Activated gamma-delta T cell (primary cell): ENCODE measurements at places on chromosomes 1 and 21.
A peak's percentile ranks its signal among the peaks of the same experiment; 100 is the strongest.

DNA sequence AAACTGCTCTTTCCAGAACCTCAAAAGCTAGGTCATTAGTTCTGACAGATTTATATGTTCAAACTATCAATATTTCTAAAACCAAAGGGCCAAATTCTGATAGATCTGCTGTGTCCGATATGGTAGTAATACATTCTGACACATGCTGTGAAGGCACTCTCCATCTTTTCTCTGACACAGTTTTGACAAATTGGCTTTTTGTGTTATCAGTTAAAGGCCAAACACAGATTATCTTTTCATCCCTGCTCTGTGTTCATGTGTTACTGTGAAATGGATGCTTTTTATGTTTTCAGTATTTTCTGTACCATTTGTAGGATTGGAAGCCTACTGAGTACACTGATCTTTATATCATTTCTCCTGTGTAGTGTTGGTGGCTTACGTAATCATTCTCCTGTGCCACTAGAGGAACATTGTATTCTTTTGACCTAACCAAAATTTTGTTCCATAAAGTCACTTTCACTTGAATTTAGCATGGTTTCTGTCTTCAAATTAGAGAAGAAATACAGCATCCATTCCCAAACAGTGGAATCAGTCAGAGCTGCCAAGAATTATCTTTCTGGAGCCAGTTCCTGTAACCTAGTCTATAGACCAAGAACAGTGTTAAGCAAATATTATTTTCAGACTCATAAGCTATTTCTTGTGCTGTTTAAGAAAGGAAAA lies 137.2 kb downstream of the ADGRL2 start:
- no peak for DNase-seq

GRCh38 chr1:108080448-108080847 lies 115.5 kb upstream of the VAV3 start:
- DNase-seq: no peak

- no peak for DNase-seq
Observed at GRCh38 chr1:80540149-80540548, 1260.6 kb upstream of the ADGRL2 start.

DNA sequence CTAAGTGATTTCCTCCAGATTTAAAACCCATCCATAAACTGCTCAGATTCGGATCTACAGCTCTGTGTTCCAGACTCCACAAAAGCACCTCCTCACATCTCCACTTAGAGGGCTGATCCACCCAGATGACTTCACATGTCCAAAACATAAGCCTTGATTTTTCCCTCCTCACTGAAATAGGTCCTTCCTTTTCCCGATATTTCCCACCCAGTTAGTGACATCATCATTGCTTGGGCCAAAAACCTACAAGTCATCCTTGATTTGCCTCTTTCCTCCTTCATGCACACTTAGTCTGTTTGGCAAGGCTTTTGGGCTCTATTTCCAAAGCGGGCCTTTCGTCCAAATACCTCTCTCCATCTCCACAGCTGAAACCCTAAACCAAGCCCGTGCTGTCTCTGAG lies 32.3 kb downstream of the CCDC185 start:
- DNase-seq: no peak

DNA sequence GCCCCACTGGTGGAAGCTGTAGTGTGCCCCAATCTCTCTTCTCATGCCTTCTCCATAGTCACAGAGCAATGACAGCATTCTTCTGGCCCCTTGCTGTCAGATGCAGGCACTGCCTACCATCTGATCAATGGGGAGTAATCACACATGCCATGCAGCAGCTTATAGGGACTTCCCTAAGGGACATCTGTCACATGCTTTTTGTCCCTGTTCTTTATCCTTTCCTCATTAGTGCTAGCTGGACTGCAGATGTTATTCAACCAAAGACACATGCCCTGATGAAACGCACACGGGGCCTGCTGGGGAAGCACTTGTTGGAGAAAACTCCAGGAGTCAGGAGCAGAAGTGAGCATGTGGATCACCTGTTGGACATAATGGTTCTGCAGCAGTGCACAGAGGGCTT lies 108.7 kb downstream of the KCNJ15 start:
- no peak for DNase-seq

DNA sequence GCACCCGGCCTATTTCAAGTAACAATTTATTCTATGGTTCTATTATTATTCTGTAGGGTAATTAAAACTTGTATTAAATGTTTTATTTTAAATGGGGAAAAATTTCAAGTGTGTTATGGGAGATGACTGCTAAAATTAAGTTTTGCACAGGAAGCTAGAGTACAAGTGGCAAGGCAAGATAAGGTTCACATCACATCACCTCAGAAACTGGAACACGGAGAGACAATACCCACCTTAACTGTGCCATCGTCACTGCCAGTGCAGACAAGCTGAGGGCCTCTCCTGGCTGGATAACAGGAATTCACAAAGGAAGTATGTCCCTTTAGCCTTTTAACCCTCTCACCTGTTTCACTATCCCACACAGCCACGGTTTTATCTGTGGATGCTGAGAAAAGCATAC lies 7.6 kb downstream of the SNRNP40 start:
- no peak for DNase-seq

DNA sequence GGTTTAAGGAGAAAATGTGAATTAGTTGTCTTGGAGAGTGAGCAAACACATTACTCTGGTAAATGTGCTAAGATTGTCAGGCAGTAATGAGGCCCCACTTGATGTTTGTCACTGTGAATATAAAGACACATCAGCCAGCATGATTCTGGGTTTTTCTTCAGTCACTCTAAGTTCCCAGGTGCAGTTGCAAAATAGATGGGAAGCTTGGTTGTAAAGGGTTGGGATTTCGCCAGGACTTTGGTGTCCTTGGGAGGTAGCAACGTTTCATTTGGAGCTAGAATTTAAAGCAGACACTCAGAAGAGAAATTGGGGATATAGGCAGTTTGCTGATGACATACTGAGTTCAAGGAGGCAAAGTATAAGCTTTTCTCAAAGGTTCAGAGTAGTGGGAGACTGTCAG lies 154.3 kb downstream of the MAST2 start:
- no peak for DNase-seq

- no peak for DNase-seq
Observed at GRCh38 chr1:30618335-30618747, 105.0 kb downstream of the MATN1 start.

GRCh38 chr1:109726728-109727373 lies 14.0 kb downstream of the GSTM3 start:
- no peak for DNase-seq

DNA sequence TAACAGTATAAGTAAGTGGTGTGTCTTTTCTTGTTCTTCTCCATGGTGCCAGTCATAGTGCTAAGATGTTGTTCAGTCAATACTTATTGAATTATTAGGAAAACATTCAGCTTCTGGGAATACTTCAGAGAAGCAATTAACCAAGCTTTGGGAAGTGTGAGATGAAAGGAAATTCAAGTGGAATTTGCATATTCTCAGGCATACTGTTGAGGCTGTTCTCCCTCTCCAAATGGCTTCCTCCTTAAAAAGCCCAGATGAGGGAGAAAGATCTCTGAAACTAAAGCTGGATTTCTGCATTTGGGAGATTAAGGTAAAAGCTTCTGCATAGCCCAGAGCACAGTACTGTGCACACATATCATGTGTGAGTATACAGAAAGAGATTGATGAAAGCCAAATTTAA lies 73.4 kb downstream of the MACF1 start:
- DNase-seq: no peak

DNA sequence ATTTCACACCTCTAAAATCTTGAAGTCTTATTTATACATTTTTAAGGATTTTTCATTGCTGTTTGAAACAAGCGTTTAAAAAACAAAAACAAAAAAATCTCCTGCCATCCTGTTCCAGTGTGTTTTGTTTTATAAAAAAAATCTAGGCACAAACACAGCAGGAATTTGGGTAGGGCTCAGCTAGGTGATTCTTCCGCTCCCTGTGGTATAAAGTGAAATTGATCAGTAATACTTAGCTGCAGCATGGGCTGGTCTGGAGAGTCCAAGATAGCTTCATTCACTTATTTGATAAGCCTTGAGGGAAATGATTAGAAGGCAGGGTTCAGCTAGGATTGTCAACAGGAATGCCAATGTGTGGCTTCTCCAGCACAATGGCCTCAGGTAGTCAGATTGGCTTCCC lies 25.7 kb downstream of the ATF3 start:
- DNase-seq: no peak

- no peak for DNase-seq
Observed at GRCh38 chr1:176517484-176517883, 54.5 kb downstream of the PAPPA2 start.

- DNase-seq: no peak
Observed at GRCh38 chr1:21290546-21290944, 282 bp upstream of the ECE1 start.

GRCh38 chr1:226691247-226691646 lies 47.8 kb downstream of the ITPKB start:
- DNase-seq: peak; percentile 21

GRCh38 chr1:52836035-52836434 lies 6.5 kb upstream of the ZYG11A start:
- no peak for DNase-seq

GRCh38 chr1:200968469-200969410 lies 54.8 kb downstream of the KIF21B start:
- DNase-seq: no peak

DNA sequence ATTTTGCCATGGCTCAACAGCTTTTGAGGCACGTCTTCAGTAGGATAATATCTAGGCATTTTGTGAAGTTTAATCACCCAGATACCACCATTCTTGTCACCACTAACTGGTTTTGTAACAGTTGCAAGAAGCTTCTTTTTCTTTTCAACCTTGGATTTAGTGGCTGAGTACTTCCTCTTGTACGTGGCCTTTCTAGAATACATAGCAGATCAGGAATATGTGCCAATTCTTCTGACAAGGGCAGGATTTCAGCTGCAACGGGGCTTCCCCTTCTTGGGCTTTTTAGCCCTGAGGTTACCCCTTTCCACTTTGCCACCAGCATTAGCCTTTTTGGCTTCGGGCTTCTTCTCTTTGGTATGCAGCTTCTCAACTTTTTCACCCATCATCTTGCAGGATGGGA lies 79.3 kb upstream of the WARS2 start:
- DNase-seq: no peak

DNA sequence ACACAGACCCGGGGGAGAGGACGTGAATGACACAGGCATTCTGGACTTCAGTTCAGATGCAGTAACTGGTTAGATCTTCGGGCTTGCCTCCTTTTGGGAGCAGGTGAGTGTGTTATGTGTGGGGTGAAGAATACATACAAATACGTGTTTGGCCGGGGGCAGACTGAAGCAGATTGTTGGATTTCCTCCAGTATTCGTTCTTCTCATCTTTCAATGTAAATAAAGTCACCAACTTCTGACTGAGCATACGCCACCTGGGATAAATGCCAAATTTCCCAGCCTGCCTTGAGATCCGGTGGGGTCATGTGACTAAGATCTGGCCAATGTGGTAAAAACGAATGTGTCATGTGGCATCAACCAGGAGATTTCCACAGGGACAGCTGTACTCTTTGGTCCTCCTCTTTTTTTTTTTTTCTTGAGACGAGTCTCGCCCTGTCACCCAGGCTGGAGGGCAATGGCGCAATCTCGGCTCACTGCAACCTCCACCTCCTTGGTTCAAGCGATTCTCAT lies 189.8 kb downstream of the RGS7 start:
- DNase-seq: no peak

GRCh38 chr1:33966346-33967141 lies 102.7 kb downstream of the HMGB4 start:
- no peak for DNase-seq

GRCh38 chr1:228120351-228120750 lies 11.3 kb upstream of the MRPL55 start:
- no peak for DNase-seq

DNA sequence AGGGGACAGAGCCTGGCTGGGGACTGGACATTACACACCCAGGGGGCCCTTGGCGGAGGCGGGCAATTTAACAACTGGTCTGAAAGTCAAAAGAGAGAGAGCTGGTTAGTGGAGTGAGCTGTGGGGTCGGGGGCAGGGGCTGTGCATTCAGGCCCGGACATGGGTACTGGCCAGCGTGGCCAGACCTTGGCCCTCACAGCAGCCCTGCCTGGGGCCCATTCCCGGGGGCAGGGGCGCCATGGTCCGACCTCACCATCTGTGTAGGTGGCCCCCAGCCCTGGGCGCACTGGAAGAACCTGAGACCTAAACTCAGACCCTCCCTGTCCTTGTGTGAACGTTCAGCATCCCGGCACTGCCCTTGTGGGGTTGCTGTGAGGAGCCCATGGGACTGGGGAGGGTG lies 5.0 kb downstream of the CLDN19 start:
- no peak for DNase-seq

DNA sequence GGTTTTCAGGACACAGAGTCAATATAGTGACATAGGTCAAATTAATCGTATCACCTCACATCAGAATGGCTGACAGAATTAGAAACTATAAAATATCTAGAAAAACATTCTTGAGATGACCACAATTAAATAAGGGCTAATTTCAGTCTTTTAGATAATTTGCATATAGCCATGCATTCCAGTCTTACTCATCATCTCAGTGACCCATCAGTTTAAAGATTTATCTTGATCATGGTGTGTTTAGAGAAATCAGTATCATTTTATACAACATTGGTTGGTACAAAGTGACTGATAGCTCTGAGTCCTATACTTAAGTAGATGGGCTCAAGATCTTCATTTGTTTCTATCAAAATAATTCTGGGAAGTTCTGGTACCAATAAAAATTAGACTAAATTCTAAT lies 262.3 kb upstream of the SNX7 start:
- DNase-seq: no peak

- DNase-seq: no peak
Observed at GRCh38 chr1:200488375-200489165, 78.7 kb upstream of the ZNF281 start.

- no peak for DNase-seq
Observed at GRCh38 chr1:112708002-112708448, 1.1 kb upstream of the RHOC start.

DNA sequence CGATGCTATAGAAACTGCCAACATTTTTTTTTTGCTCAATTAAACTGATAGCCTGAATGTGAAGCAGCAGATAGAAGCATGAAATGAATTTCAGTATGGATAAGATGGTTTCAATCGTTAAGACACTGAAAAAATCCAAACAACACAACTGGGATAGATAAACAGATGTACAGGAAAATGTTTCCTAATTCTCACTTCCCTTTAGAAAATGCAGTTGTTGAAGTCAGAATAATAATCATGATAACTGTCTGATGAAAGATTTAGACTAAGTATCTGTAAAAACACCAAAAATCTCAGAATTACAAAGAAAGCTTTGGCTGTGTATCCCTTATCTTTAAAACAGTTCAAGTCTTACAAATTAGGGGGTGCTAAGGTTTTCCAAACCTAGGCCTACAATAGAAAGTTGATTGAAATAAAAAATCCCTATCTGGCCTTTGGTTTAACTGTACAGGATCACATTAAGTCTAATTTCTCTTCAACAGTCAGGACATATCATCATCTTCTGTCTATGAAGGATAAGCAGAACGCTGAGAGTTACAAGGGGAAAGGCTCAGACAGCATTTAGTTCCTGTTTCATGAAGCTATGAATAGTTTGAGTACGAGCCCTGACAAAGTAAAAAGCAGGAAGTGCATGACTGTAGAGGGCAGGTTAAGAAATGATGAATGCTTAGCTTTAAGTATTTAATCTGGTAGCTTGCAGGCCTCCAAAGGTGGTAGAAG lies 203.2 kb downstream of the APP start:
- no peak for DNase-seq
